ENCODE measurements at places on chromosomes 3 and 15. TPM values are rescaled to one million over a fixed set of nuclear protein-coding genes. Genes with fewer than 3 reads are reported as not detected.
A peak's percentile ranks its signal among the peaks of the same experiment; 100 is the strongest.

GRCh38 chr3:192747145-192747544 is 19.8 kb upstream of the FGF12 start:
- ATAC-seq: no peak

DNA sequence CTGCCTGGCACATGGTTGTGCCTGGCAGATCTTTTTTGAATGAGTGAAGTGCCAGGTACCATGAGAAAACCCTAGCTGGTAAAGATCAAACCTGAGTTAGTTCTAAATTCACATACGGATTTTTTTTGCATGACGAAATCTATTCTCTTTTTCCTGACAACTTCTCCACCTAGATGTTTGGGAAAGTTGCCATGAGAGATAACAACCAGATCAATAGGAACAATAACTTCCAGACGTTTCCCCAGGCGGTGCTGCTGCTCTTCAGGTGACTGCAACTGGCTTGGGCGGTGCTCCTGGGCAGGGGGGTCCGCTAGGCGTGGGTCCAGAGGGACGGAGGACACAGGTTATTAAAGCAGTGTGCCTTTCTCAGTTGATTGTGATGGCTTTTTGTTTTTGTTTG is 71.8 kb downstream of the CHDH start:
- no peak for ATAC-seq

- no peak for ATAC-seq
These were observed 2.4 kb upstream of the POPDC2 start for GRCh38 chr3:119662604-119663373.

- no peak for ATAC-seq
These were observed 4.4 kb upstream of the DLG1 start for GRCh38 chr3:197302696-197303341.

- ATAC-seq: no peak
These were observed 107.9 kb downstream of the P3H2 start for GRCh38 chr3:190012784-190013183.

GRCh38 chr3:53022647-53023046 is 23.2 kb downstream of the SFMBT1 start:
- ATAC-seq: no peak

DNA sequence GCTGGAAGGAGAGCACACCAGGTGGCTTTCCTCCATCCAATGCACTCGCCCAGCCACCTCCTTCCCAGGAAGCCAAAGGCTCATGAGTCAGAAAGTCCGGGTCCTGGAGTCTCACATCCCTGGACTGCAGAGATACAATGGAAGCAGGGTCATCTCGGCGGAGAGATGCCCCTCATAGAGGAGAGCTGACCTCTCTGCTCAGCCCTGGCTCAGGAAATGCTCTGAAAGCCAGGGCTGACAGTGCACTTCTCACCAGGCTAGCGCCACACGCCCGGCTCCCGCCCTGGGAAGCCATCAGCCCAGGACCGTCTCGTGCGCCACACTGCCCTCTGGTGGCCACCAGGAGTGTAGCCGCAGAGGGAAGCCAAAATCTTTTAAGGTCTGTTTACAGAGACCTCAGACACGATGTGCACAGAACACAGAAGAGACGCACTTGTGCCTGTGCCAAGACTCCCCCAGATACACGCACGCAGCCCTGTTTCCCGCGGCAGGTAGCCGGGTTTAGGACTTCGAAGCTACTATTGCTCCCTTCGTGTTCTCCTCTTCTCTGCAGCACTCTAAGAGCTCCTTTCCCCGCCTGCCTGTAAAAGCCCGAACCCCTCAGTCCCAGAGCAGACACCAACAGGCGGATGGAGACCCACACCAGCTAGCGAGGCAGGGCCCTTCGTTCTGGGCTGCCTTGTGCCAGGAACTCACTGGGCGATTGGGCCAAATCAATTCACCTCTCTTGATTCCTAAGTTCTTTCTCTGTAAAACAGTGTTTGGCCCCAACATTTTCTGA is 9.7 kb downstream of the NTRK3 start:
- peak; percentile 91 for ATAC-seq

DNA sequence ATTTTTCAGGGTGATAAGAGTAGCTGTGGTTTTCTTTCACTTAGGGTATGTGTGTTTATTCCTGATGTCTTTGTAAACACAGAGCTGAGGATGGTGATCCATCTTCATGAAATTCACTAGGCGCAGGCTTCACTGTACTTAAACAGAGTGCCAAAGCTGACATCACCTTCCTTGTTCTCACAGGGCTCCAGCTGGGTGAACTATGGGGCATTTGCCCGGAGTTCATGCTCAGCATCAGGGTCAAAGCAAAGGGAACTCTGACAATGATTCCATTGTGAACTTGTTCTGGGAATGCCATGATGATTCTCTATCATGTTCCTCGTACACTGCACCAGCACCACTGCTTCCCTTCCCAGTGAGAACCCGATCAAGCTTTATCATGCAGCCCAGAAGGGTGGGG is 184.8 kb upstream of the P2RY1 start:
- peak; percentile 36 for ATAC-seq

GRCh38 chr3:40504636-40505430 is 1.0 kb upstream of the ZNF620 start:
- no peak for ATAC-seq

- no peak for ATAC-seq
These were observed 28.0 kb downstream of the TIPARP start for GRCh38 chr3:156702367-156702766.

DNA sequence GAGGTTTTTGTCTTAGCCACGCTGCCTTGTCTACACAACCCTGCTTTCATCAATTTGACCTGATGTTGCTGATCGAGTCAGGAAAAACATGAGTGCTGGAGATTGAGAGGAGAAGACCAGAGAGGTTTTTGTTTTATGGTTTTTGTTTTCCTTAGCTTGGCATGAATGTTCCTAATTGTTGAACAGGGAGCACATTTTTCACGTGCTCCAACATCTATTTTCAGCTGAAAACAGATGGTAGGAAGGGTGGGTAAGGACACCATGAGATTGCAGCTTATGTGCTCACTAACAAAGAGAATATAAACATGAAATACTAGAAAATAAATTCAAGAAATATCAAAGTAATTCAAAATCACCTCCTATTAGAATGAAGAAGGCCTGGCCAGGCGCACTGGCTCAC is 79.9 kb upstream of the LMCD1 start:
- ATAC-seq: no peak

DNA sequence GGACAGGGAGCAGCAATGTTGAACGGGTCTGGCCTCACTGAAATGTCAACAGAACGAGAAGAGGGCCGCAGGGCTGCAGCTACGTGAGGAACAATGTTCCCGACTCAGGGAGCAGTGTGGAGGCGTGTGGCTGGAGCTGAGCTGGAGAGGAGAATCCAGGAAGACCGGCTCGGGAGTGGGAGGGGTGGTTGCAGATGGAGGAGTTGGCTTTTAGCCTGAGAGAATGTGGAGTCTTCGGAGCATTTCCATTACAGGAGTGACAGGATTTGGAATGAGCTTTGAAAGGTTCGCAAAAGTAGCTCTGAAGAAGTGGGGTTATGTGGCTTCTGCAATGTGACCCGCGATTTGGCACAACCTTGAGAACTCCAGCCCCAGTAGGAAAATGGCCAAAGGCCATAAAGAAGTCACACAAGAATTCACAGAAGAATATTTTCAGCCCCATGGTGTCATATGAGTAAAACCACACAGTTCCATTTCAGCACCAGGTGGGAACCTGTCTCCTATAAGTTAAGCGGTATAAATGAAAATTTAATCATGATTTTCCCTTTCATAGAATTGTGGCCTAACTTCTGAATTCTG is 78.8 kb upstream of the NSMCE3 start:
- ATAC-seq: no peak

DNA sequence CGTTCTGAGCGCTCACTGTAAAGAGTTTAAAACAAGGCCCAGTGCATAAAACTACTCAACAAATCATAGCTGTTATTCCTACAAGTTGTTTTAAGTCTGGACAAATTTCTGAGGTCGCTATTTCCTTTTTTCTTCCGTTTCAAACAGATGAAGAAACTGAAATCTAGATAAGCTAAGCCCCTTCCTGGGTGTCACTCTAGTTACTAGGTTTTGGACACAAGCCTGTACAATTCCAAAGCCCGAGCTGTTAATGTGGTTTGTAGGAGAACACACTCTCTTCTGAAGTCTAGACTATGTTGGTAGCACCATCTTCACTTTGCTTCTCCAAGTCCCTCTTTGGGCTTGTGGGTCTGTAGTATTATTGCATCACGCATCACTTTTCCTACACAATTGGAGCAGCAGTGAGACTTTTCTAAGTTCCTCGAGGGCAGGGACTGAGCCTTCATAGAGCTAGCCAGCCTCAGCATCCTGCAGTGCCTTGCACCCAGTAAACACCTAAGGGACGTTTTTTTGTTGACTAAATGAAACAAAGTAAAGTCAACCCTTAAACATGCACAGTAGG is 142.6 kb upstream of the PROK2 start:
- ATAC-seq: no peak

GRCh38 chr15:39432912-39433348 is 147.9 kb upstream of the THBS1 start:
- ATAC-seq: peak; percentile 39

- ATAC-seq: no peak
These were observed 143.8 kb downstream of the KCNMB2 start for GRCh38 chr3:178680037-178680436.

DNA sequence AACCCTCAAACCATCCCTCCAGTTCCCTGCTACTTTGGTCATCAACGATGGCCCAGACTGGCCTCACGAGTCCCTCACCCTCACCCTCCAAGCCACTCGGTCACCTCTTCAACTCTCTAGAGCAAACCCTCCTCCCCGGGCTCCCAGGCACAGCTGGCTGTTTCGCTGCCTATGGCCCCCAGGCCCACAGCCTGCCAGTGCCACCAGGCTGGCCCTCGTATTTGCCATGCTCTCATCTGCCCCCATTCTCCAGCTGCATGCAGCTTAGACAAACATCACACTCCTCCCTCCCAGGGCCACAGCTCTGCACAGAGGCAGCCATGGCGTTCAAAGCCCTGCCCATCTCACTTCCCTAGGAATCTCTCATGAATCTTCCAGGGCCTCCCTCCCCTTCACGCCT is 13.8 kb downstream of the RAB43 start:
- ATAC-seq: no peak

DNA sequence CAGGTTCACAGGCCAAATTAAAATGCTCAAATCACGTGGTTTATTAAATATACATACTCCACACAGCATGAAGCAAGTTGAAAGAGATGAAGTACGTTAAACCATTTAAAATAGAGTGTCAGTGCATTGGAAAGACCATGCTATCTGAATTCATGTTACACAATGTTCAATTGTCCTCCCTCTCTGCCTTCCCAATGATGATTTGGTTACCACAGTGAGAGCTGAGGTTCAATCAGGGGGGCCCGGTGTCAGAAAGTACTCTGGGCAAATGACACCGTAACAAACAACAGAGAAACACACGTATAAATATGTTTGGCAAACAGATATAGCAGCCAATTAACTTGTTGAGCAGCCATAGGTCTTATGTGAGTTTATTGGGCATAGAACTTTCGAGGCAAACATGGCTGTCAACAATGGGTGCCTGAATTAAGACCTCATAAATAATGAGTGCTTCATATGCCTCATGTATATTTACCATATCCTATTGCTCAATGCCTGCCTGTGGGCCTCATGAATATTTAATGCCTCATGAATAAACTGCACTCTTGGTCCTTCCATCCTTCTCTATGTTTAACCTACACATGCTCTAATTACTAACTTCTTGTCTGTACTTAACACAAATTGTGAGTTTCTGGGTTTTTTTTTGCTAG is 641.5 kb downstream of the PLOD2 start:
- ATAC-seq: peak; percentile 88

DNA sequence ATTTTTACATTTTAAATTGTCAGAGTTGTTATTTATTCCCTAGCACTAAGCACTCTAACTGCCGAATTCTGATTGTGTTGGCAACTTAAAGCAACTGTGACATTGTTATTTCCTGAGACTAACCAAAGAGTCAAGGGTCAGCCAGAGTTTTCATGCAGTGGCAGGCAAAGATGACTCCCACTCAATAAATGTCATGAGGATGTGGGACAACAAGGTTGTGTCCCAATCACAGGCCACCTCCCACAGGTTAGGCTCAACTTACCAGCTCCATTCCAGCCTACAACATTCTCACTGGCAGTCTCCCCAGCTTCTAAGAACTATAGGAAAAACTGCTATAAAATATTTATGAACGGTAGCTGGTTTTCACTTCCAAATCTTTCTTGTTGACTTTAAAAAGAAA is 80.1 kb downstream of the RSL24D1 start:
- ATAC-seq: no peak

Gene KNG1
- not detected for total RNA-seq

Gene PRSS50
- not detected for total RNA-seq

Gene GOLGA6D
- 1.7 TPM for total RNA-seq

Gene SENP5
- total RNA-seq: 26.4 TPM

Gene IL20RB
- total RNA-seq: 1.9 TPM

Gene ZDHHC23
- 2.4 TPM for total RNA-seq

Gene FBXL22
- 1.7 TPM for total RNA-seq

Gene MYRIP
- 3.2 TPM for total RNA-seq

Gene GP9
- total RNA-seq: not detected

Gene CKMT1A
- total RNA-seq: 9.3 TPM

Data from motor neuron (in vitro differentiated cells).